Tibial artery (tissue), 4 donors: ENCODE measurements at places on chromosomes 16 and 17.

GRCh38 chr17:64107500-64108236 lies 22.3 kb downstream of the ERN1 start:
- no peak for DNase-seq

DNA sequence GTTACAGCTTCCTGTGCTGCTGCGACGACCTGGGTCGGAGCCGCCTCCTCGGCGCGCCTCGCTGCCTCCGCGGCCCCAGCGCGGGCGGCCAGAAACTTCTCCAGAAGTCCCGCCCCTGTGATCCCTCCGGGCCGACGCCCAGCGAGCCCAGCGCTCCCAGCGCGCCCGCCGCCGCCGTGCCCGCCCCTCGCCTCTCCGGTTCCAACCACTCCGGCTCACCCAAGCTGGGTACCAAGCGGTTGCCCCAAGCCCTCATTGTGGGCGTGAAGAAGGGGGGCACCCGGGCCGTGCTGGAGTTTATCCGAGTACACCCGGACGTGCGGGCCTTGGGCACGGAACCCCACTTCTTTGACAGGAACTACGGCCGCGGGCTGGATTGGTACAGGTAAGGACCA lies 746 bp downstream of the HS3ST2 start:
- DNase-seq, result peak; percentile 23

GRCh38 chr17:44187131-44187899 lies 543 bp downstream of the TMUB2 start:
- no peak for DNase-seq

DNA sequence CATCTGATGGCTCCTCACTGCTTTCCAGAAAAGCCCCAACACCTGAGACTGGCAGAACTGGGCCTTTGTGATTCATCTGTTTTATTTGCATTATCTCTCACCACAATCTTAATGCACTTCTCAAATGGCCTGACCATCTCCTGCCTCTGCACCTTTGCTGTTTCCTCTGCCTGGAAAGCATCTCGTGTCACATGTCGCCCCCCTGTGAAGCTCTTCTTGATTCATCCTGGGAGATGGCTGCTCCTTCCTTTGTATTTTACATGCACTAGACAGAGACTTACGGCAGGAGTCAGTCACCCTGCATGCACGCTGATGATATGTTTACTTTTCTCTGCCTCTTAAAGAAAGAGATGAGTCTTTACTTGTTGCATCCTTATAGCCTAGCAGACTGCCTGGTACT lies 30.0 kb downstream of the HNF1B start:
- no peak for DNase-seq

GRCh38 chr16:85620374-85620773 lies 7.3 kb downstream of the GSE1 start:
- no peak for DNase-seq

DNA sequence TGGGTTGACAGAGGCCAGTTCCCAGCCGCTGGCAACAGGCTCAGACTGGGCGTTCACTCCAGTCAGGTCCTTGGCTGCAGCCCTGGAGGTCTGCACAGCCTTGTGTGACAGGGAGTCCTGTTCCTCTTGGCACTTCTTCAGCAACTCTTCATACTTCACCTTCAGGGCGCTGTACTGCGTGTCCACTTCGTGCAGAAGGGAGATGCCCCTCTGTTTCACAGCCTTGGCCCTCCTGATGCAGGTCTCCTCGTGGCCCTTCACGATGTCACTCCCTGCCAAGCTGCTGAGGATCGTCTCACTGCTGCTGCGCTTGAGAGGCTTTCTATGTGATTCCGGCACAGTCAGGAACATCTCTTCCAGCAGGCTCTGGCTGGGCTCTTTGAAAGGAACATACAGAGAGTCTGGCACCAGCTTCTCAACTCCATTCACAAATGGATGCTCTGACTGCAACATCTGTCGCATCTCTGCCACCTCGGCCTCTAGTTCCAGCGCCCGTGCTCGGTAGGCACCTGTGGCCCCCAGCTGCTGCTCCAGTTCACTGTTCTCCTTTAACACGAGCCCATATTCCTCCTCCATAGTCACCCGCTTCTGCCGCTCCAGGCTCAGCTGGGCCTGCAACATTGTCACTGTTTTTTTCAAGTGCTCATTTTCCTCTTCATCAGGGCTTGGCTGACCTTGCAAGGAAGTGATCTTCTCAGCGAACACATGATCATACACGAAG lies 27.2 kb downstream of the CDR2 start:
- DNase-seq, result no peak

DNA sequence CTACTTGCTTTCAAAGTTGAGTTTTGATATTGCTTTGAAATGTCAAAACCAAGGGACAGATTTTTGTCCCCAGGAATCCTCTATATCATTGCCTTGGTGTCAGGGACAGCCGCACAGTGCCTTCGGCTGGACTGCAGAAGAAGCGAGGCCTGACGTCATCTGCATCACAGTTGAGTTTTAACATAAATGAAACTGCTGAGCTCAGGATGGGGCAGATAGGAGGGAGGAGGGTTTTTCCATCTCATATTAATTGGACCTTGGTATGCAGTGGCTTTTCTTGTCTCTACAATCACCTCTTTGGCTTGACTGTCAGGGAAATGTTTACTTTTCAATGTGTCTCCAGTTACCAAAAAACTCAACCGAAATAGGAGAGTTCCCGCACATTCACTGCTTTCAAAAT lies 111.3 kb downstream of the AATF start:
- no peak for DNase-seq
